ENCODE measurements at places on chromosomes 1 and 21. TPM values are rescaled to one million over a fixed set of nuclear protein-coding genes. Genes with fewer than 3 reads are reported as not detected.

The MYCL gene
- total RNA-seq, result 2.7 TPM

DNA sequence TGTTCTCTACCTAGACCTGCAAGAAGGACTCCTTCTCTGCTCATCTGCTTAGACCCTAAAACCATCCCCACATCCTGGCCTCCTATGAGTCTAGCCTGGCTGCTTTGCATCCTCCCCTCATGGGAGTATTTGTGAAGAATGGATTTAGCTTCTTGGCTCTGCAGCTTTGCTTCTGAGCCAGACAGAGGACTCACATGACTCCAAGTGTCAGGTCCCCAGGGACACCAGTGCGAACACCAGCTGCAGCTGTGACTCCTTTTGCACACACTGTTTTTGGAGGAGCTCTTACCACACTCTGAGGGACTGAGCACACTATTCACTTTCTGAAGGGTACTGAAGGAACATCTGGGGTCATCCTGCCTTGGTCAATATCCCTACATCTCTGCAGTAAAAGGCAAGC is 131.8 kb upstream of the SGIP1 start:
- DNase-seq, result no peak

- DNase-seq, result no peak
These were observed 23.3 kb upstream of the RXRG start for GRCh38 chr1:165468253-165468652.

DNA sequence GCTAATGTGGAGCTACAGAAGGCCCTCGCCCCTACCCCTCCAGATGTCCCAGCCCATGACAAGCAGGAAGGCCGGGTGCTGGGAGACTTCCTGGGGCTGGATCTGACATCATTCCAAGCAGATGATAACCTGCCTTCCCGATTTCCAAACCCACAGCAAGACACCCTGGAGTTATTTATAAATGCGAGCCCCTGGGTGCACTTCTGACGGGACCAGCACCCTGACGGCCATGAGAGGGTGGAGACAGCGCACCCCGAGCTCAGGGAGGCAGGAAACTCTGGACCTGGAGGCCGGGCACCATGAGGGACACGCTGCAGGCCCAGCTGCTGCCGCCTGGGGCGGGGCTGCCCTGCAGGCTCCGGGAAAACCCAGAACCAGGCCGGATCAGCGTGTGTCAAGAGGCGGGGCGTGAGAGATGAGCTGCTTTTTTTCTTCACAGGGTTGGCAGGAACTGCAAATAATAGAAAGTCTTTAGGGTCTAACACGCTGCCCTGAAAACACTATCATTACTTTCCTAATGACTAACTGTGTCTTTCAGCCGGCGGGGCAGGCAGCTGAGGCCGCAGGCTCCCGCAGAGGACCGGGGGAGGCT is 2.5 kb upstream of the PCBP3 start:
- DNase-seq, result no peak

DNA sequence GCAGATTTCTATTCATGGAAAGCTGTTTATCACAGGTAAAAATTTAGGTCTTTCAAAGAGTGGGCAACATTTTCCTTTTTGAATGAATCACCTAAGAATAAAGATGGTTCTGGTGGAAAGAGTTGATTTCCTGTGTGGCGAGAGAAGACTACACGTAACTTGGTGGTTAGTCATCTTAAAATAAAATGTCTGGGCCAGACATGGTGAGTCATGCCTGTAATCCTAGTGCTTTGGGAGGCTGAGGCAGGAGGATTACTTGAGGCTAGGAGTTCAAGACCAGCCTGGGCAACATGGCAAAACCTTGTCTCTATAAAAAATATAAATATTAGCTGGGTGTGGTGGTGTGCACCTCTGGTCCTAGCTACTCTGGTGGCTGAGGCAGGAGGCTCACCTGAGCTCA is 65.7 kb downstream of the DISP1 start:
- DNase-seq, result no peak

DNA sequence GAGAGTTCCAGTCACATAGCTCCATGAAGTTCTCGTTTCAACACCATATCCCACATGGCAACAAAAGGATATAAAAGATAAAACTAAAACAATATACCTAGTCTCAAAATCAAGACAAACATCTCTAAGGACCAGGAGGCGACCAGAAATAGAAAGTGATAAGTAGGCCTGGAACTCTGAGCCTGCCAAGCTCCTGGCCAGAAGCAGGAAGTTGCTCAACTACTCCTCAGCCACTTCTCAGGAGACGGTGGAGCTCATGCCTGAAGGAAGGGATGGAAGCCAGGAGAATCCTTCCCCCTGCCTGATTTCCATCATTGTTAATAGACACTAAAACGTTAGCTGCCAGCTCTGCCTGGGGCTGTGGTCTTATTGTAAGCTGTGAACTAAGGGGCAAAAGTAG is 94.7 kb downstream of the DISP1 start:
- no peak for DNase-seq

All from dorsolateral prefrontal cortex (tissue), 122 donors.